SK-N-SH (cell line): ENCODE measurements at places on chromosomes 5 and 9. TPM values are rescaled to one million over a fixed set of nuclear protein-coding genes. Genes with fewer than 3 reads are reported as not detected.

Gene CDC25C
- 4.9 and 5.2 TPM in 2 replicates for polyA plus RNA-seq

Gene C9orf50
- polyA plus RNA-seq: 0.24 and 0.30 TPM in 2 replicates

Gene LCN6
- not detected in 2 replicates for polyA plus RNA-seq

Gene DEPDC1B
- polyA plus RNA-seq: 4.2 and 4.7 TPM in 2 replicates

Gene CHSY3
- not detected in 2 replicates for polyA plus RNA-seq

Gene PCA3
- 0.21 TPM in 2 replicates for polyA plus RNA-seq

Gene TMC1
- polyA plus RNA-seq: 0.10 TPM in 1 of 2 replicates, not detected in the other

Gene ZNF367
- polyA plus RNA-seq: 1.5 TPM in 2 replicates

Gene TAS2R1
- polyA plus RNA-seq: not detected in 2 replicates

Gene ADGRD2
- 0.05 and 0.10 TPM in 2 replicates for polyA plus RNA-seq

Gene DPYSL3
- polyA plus RNA-seq: 123 and 150 TPM in 2 replicates

Gene EGFLAM
- polyA plus RNA-seq: 0.05 and 0.13 TPM in 2 replicates

Gene LMNB1
- polyA plus RNA-seq: 20.8 and 34.9 TPM in 2 replicates

Gene KCNV2
- not detected in 2 replicates for polyA plus RNA-seq

Gene LCN1
- polyA plus RNA-seq: not detected in 2 replicates

Gene NUTM2G
- not detected in 2 replicates for polyA plus RNA-seq

Gene CACFD1
- polyA plus RNA-seq: 15.2 and 16.8 TPM in 2 replicates

Gene ZNF608
- 4.9 and 5.2 TPM in 2 replicates for polyA plus RNA-seq

Gene PCYOX1L
- 17.4 and 17.5 TPM in 2 replicates for polyA plus RNA-seq

Gene GRPEL2
- polyA plus RNA-seq: 4.6 and 6.0 TPM in 2 replicates

Gene HMMR
- polyA plus RNA-seq: 7.7 and 7.8 TPM in 2 replicates

Gene SAP30L
- 26.6 and 29.1 TPM in 2 replicates for polyA plus RNA-seq

Gene RFESD
- 1.8 and 3.1 TPM in 2 replicates for polyA plus RNA-seq

Gene C9orf153
- 0.03 TPM in 1 of 2 replicates, not detected in the other for polyA plus RNA-seq
